NCI-H1694 (cell line): ENCODE measurements at places on chromosomes 12 and 14.
A peak's percentile ranks its signal among the peaks of the same experiment; 100 is the strongest.

- DNase-seq, result no peak
Observed at GRCh38 chr14:61889914-61890351, 127.7 kb downstream of the SNAPC1 start.

- DNase-seq, result no peak
Observed at GRCh38 chr12:24133384-24133783, 183.9 kb upstream of the SOX5 start.

DNA sequence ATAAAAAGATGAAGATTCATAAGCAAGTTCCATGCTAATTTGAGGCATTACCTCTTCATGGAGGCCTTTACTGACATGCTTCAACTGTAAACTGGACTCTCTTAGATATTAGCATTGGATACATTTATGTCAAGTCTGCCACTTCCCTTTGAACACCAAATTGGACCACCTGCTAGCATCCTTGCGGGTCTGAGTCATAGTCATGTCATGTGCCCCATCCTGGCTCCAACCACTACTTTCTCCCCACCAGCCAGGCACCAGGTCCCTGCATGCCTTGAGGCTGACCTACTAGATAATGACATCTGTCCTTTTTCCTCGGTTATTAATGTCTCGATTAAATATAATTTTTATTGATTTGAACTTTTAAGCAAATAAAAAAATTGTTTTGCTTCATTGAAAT, 32.9 kb upstream of the EEA1 start:
- DNase-seq, result no peak

DNA sequence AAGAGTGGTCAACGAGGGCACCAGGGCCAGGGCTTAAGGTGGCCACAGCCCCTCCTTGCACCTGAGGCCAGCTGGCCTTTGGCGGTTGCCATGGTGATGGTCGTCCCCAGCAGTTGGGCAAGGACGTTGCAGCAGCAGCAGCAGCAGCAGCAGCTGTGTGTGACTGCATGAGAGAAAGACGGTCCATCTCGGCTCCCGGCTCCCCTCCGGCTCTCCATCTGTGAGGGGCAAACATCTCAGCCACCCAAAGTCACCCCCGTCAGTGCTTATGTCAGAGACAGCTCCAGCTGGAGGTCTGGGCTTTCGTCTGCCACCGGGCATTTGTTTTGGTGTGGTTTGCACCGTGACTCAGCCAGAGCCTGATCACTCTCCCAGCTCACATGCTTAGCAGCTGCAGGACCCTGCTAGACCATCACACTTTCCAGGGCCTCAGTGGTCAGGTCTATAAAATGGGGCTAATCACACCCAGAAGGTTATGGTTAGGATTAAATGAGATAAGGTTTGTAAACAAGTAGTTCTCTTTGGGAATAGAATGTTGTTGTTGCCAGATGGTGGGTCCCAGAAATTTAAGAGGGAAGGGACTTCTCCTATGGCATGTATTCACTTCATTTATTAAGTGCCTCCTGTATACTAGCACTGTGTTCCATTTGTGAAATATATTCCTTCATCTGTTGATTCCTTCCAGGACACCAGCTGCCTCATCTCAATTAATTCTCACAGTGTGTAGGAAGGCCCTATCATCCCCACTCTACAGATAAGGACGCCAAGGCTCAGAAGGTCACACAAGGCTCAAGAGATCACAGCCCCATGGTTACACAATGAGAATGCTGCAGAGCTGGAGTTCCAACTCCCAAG, 212.6 kb upstream of the LHX5 start:
- peak; percentile 78 for DNase-seq

GRCh38 chr12:108505129-108505528, 9.9 kb upstream of the FICD start:
- no peak for DNase-seq

- no peak for DNase-seq
Observed at GRCh38 chr12:40825156-40825555, 132.9 kb downstream of the CNTN1 start.

DNA sequence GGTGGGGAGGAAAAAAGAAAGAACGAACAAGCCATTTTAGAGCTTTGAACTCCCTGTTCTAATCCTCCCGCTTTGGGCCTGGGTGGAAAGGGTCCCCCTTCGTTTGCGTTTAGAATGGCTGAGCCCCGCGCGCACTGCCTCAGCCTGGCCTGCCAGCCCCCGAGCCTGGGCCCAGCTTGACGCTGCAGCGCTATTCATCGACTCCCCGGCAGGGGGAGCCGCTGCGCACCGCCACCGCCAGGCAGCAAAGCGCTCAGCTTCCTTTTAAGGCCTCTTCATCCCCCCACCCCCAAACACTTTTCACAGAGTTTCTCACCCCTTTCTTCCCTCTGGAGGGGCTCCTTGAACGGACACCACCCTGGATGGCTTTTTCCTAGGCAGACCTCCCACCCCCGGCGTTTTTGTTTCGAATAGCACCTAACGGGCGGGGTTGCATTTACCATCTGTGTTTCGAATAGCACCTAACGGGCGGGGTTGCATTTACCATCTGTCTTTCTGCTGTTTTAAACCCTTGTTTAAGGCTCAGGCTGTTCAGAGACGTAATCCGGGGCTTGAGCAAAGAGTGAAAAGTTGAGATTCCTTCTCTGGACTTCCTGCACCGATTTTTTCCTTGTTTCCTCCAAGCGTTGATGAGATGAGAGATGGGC, 56.4 kb upstream of the PIWIL1 start:
- no peak for DNase-seq

DNA sequence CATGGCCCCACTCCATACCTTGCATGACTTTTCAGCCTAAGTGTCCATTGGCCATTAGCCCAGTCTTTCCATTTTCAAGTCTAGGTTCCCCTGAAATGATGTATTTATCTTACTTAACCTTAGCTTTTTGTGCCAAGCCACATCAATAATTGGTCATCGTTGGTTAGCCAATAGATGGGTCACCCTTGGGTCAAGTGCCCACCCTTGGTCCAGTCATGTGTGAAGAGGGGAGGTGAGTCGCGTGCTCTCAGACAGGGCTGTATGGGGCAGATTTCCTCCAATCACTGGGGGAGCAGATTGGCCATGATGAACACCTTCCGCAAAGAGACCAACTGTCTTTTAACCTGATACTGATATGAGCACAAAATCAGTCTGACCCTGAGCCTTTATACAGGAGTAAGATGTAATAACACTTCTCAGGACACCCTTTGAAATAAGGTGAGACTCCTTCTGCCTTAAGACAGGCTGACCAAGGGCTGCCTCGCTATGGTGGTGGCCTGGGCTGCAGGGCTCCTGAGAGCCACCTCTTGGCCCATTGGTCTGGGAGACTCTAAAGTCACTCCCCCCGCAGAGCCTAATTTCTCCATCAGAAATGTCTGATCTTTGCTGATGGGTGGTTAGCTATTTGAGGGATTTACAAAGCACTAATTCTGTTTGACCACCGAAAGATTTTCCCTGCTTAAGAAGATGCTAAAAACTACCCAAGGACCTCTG, 143.2 kb downstream of the ZFP36L1 start:
- DNase-seq, result no peak

GRCh38 chr14:29829851-29830250, 97.8 kb downstream of the PRKD1 start:
- no peak for DNase-seq

DNA sequence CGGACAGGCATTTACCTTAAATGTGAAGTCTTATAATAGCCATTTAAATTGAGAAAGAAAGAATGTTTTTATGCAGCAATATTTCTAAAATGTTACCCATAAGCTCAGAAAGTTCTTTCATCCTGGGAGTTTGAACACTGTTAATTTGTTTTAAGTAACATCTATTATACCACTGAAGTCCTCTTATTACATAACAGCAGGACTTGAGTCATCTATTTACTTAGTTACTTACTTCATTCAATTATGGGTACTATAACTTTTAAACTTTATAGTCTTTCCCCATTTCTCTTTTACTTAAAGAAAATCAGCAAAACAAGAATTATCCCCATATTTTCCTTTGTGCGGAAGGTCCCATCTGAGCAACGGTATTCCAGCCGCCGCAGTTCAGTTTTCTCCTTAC, 473.1 kb downstream of the ETNK1 start:
- DNase-seq, result no peak

- peak; percentile 55 for DNase-seq
Observed at GRCh38 chr14:37232907-37233481, 35.3 kb downstream of the MIPOL1 start.

- DNase-seq, result no peak
Observed at GRCh38 chr12:11725686-11726085, 76.2 kb downstream of the ETV6 start.

GRCh38 chr12:67517181-67517887, 131.2 kb upstream of the DYRK2 start:
- peak; percentile 40 for DNase-seq

GRCh38 chr14:24270537-24271133, 762 bp downstream of the RABGGTA start:
- no peak for DNase-seq

GRCh38 chr14:48628870-48629269, 953.5 kb upstream of the MDGA2 start:
- no peak for DNase-seq

- no peak for DNase-seq
Observed at GRCh38 chr12:28237423-28237822, 47.2 kb downstream of the CCDC91 start.

DNA sequence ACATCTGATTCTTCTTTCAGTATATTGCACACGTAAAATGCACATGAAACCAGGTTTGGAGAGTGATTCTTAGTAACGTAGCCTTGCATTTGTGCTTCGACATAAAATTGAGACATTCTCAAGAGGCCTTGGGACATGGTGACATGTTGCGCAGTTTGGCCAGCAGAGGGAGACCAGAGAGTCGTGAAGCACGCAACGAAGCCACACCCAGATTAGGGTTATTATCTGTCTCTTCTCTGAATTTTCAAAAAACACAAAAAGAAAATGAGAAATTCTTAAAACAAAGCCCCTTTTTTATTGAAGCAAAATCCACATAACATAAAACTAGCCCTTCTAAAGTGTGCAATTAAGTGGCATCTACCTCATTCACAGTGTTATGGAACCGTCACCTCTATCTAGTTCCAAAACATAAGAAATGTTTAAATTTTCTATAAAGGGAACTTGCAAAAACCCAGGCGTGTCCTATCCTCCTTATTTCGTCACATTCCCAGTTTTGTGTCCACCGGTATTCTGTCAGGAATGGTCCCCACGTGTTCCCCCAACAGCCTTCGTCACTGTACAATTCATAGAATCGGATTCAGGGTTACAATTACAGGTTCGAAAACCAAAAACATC, 108.8 kb upstream of the ATF7IP start:
- DNase-seq, result peak; percentile 31

DNA sequence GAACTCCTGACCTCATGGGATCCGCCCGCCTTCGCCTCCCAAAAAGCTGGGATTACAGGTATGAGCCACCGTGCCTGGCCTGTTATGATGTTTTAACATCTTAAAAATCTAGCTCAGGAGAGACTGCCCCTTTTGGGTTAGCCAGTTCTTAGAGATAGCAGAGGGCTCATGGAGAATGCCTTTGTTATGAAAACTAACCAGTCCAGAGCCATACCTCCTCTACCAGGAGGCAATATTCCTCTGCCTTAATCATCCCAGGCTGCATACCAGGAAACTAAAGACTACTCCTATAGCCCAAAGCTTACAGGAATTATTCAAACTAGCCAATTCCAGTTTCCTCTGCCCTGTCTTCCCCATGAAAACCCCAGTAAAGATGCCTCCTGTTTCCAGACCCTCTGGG, 96.0 kb upstream of the MDM1 start:
- no peak for DNase-seq

GRCh38 chr14:85542623-85543022, 12.7 kb downstream of the FLRT2 start:
- no peak for DNase-seq

DNA sequence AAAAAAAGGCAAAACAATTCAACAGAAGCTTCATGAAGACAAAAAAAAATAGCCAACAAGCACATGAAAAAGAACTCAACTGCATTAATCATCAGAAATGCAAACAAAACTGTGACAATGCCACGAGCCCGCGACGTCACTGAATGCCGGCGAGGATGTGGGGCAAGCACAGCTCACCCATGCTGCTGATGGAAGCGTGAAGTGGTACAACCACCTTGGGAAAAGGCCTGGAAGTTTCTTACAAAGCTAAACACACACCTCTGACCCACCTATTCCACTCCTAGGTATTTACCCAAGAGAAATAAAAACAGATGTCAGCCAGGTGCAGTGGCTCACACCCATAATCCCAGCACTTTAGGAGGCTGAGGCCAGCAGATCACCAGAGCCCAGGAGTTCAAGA, 10.5 kb downstream of the BTBD6 start:
- DNase-seq, result no peak

GRCh38 chr12:32322354-32322753, 77.0 kb upstream of the FGD4 start:
- no peak for DNase-seq

- no peak for DNase-seq
Observed at GRCh38 chr12:92604786-92605185, 98.0 kb upstream of the PLEKHG7 start.

- DNase-seq, result no peak
Observed at GRCh38 chr14:76941544-76941943, 87.0 kb downstream of the IRF2BPL start.

GRCh38 chr12:106801167-106801708, 26.8 kb downstream of the RIC8B start:
- DNase-seq, result no peak

- no peak for DNase-seq
Observed at GRCh38 chr14:101506211-101506925, 54.9 kb upstream of the DIO3 start.

GRCh38 chr14:79749065-79749464, 462.2 kb downstream of the DIO2 start:
- DNase-seq, result peak; percentile 93

- DNase-seq, result no peak
Observed at GRCh38 chr14:61120576-61120975, 139.5 kb downstream of the SLC38A6 start.

- DNase-seq, result no peak
Observed at GRCh38 chr12:47560415-47560814, 145.4 kb downstream of the RPAP3 start.
